ENCODE measurements at places on chromosomes 12 and 14.

DNA sequence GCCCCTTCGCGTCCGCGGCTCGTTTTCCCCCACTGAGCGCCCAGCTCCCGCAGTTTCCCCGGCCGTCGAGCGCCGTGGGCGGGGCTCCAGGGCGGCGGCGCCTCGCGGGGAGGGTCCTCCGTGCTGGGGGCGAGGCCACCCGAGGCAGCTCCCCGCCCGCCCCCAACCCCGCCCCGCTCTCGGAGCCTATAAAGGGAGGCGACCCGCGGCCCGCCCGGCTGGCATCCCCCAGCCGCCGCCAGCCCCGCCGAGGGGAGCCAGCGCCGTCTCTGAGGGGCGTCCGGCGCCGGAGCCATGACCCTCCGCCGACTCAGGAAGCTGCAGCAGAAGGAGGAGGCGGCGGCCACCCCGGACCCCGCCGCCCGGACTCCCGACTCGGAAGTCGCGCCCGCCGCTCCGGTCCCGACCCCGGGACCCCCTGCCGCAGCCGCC is at the start of gene TAMALIN:
TSS of gene TAMALIN (plus strand) at position 221 of the 432 bp plus-strand sequence. CDS start at position 295, 74 bp downstream.
- DNase-seq, result peak; percentile 44

DNA sequence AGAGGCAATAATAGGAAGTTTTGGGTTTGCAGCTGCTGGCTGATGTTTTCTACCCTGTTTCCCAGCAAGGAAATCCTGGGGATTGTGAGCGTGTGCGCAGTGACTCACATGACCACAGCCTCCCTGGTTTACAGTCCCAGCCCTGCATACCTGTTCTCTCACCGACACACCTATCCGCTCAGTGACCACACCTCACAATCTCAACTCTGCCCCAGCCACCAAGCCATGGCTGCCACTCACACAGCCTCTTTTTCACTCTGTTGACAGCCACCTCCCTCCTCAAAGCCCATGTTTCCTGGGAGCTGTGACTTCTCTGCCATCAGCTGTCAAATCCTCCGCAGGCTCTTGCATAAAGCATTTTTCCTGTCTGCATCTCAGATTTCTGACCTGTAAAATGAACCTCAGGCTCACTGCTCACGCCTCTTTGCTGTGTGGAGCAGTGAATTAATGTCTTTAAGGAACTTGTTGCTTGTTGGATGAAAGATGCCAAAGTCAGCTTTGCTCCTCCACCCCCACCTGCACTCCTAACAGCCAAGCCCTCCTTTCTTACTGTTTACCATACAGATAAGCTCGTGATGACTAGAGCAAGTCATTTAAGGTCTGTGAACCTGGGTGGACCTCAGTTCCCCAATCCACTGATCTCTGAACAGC is 43.5 kb downstream of the B4GALNT3 start:
- DNase-seq, result no peak

GRCh38 chr14:96795109-96795828 is 1.9 kb upstream of the VRK1 start:
- no peak for DNase-seq

- DNase-seq, result no peak
Measured at GRCh38 chr12:77388445-77389265, 323.3 kb upstream of the E2F7 start.

DNA sequence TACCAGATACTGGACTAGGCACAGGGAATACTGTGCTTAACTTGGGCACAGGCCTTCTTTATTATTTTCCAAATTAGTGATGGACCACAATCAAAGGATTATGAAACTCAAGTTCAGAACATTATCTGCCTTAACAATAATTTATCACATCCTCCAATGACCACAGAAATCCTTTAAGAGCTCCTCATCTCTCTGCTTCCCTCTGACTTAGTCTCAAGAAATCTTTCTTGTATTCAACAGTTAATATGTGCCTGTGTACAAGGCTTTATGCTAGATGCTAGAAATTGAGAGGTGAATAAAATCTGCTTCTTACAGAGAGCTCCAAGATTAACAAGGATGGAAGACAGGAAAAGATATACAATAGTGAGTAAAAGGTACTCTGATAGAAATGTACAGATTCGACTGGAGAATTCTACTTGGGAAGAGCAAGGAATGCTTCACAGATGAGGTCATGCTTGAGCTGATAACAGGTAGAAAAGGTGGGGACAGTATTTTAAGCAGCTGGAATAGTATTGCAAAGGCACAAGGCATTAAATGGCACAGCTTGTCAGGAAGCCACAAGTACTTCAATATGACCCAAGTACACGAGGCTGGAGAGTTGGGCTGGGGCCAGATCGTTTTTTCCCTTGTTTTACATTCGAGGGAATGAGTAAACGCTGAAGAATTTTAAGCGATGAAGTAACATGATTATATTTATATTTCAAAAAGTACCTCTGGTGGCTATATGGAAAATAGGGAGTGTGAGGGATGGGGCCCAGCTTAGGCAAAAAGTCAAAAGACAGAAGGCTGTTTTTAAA is 55.1 kb upstream of the ARID2 start:
- DNase-seq, result no peak

DNA sequence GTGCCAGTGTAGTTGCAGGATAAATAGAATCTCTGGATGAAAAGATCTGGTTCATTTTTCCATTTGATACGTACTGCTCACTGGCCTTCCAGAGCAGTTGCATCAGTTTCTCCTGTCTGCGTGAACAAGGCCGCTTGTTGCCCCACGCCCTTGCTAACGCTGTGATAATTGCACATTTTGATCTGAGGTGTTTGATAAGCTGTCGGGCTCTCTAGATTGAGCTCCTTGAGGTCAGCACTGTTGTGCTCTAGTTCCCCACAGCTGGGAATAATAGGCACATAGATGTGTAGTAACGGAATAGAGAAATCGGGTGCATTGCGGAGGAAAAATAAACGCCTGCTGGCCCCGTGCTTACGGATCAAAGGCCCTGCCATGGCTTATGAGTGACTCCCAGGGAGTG is 42.8 kb upstream of the TRAF3 start:
- no peak for DNase-seq

- no peak for DNase-seq
Measured at GRCh38 chr12:109927622-109928021, 27.5 kb downstream of the TCHP start.

DNA sequence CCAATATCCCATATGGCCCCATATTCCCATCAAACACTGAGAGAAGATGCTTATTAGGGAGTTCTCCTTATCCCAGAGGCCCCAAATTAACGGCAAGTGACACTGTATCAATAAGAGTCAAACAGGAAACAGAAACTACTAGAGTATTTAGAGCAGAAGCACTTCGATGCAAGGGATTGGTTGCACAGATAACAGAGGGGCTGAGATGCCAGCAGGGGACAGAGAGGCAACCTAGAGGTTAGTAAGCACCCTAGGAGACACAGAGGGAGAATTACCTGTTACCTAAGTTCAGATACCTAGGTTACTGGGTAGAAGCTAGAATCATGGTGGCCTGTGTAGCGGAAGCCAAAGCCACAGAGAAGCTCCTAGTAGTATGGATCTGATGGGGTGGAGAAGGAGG is 2.9 kb downstream of the HEBP1 start:
- DNase-seq, result no peak

DNA sequence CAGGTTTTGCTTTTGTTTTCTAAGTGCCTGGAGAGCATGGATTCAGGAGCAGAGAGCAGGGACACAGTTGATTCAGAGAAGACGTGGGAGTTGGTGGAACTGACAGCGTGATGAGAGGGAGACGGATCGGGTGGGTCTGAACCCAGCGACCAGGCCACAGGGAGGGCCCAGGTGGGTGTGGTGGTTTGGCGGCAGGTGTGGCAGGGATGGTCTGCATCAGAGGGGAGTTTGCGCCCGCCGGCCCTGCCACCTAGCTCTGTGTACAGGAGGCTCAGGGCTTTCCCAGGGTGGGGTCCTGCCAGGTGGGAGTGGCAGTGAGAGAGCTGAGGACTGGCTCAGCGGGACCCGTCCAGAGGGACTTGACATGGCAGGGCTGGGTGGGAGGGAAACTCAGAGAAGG is 33.3 kb upstream of the DIO3 start:
- no peak for DNase-seq

DNA sequence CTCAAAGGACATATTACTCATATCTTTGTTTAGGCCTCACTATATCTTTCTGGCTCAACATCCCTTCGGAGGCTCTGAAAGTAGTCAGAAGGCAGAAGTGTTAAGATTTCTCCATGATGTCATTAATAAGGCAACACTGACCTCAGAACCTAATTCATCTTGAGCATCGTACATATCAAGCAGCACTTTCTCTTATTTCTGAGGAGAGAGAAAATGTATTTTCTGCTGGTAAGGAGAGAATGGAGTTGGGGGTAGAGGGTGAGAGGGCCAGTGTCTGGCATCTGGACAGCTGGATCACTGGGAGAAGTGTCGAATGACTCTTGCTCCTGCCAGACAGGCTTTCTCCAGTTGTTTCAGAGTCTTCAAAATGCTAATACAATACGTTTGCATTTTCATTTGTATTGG is 213.2 kb upstream of the PRICKLE1 start:
- no peak for DNase-seq

GRCh38 chr12:46135750-46136149 is 133.1 kb downstream of the SLC38A1 start:
- DNase-seq, result no peak

DNA sequence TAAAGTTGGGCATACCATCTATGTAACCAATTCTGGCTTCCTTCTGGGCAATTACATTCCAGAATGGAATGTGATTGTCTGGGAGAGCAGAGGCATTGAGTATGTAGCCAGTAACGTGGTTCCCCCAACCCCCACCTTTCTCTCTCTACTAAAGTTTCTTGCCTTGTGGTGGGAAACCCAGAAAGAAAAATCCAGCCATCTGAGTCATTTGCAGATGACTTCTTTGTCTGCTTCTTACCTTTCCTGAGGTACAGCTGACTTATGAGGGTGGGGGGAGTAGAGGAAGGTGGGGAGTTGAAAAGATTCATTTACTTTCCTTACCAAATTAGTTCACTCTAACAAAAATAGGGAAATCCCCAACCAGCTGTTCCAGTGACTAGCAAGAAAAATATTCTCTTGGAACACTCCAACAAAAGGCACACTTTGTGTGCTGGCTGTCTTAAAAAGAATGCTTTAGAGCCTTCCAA is 112.1 kb upstream of the FRMD6 start:
- no peak for DNase-seq

DNA sequence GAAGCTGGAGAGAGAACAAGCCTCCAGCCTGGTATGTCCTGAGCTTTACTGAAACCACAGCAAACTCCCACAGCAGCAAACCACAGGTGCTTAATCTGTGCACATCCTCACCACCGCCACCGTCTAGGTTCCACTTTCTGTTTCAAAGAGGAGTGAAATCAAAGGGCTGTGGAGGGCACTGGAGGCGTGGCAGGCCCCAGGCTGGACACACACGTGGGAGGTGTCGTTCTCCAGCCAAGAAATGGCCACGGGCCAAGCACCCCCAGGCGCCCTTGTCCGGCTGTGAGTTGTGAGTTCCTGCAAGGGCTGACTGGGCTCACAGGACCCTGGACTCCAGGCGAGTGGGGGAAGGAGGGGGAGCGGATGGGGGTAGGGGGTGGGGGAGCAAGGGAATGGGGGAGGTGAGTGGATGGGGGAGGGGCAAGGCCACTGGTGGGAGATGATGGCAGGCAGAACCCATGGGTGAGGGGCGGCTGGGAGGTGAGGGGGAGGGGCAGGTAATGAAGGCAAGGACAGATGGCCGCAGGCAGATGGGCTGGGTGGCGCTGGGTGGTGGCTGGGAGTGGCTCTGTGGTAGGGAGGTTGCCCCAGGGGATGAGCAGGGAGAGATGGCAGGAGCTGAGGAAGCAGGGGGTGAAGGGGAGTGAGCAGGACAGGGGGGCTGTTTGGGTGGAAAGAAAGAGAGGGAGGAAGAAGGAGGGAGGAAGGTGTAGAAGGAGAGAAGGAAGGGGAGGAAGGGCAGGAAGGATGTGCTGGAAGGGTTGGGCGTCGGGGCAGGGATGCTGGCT is 86.7 kb downstream of the NCOR2 start:
- DNase-seq, result peak; percentile 17

DNA sequence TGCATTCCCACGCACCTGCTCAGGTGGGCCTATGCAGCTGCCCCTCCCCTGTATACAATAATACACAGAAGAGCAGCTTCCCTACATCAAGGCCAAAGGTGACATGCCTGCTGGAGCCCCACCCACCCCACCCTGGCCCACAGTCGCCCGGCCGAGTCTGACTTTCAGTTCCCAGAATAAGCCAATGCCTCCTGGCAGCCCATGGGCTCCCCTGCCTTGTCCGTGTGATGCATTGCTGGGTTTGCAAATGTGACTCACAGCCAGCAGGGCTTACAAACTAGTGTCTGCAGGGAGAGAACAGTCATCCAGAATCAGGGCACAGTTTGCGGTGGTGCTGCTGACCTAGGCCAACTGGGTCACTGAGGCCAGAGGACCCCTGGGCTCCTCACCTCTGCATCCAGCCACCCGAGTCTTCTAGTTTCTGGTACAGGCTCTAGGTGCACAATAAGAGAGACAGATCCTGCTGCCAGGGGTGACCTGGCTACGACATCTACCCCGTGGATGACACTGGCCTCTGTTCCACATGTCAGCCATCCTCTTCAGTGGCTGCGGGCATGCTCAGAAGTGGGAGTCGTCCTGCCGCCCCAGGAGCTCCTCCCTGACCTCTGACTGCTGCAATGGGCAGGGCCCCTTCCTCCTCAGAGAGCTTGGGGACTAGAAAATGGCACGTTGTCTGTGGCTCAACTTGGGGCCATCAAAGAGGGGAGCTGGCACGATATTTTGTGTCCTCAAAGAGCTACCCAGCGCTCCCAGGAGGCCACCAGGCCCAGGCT is 84.5 kb downstream of the CHGA start:
- DNase-seq, result no peak

- DNase-seq, result peak; percentile 37
Measured at GRCh38 chr12:4169959-4170358, 103.6 kb upstream of the CCND2 start.

DNA sequence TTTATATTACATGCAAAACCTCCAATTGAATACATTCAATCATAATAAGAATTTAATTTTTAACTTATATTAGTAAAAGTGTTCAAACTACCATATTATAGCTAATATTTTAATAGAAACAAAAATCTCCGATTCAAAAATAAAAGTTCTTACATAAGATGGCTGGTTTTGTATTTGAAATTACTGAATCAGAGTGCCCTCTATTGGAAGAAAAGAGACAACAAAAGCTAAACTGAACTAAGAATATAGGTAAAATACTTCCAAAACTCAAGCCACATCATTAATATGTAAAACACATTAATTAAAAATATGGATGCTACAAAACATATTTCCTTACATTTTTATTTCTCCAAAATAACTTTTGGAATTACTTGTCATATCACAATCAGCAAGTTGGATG is 120.3 kb downstream of the GARIN6 start:
- no peak for DNase-seq

GRCh38 chr14:104676694-104677511 is 12.5 kb upstream of the INF2 start:
- peak; percentile 33 for DNase-seq

- no peak for DNase-seq
Measured at GRCh38 chr14:90797451-90797850, 18.8 kb downstream of the TTC7B start.

- no peak for DNase-seq
Measured at GRCh38 chr12:7016958-7017571, 1.2 kb downstream of the LPCAT3 start.

- DNase-seq, result no peak
Measured at GRCh38 chr12:20868277-20868676, 57.8 kb downstream of the SLCO1B3 start.

Data from stimulated activated CD8-positive, alpha-beta memory T cell treated with anti-CD3 and anti-CD28 coated beads, Interleukin-7, amount 100 ng/mL, for 48 hours (primary cell).